Nasal cavity respiratory epithelium epithelial cell of viscerocranial mucosa (primary cell): ENCODE measurements at places on chromosomes 12 and 14. TPM values are rescaled to one million over a fixed set of nuclear protein-coding genes. Genes with fewer than 3 reads are reported as not detected.

NOC4L gene
- total RNA-seq: 8.5 and 17.5 TPM in 2 replicates

ORAI1 gene
- 16.0 and 18.5 TPM in 2 replicates for total RNA-seq

CYP46A1 gene
- 0.07 TPM in 1 of 2 replicates, not detected in the other for total RNA-seq

CMKLR1 gene
- not detected in 2 replicates for total RNA-seq

LMNTD1 gene
- 0.14 TPM in 1 of 2 replicates, not detected in the other for total RNA-seq

RNASE7 gene
- total RNA-seq: 19.9 and 33.8 TPM in 2 replicates

CHST11 gene
- 8.9 and 28.5 TPM in 2 replicates for total RNA-seq

ACSM4 gene
- total RNA-seq: not detected in 2 replicates

MIPOL1 gene
- total RNA-seq: 9.9 and 22.6 TPM in 2 replicates

TMEM121 gene
- total RNA-seq: 0.34 and 1.4 TPM in 2 replicates

SRRM4 gene
- not detected in 2 replicates for total RNA-seq

FOXG1 gene
- total RNA-seq: 0.34 and 3.7 TPM in 2 replicates

ZDHHC22 gene
- total RNA-seq: not detected in 2 replicates

IAPP gene
- total RNA-seq: not detected in 2 replicates

CLEC6A gene
- total RNA-seq: not detected in 2 replicates

ALDH1L2 gene
- 34.2 and 46.3 TPM in 2 replicates for total RNA-seq

PLEK2 gene
- 27.8 and 50.2 TPM in 2 replicates for total RNA-seq

NTS gene
- total RNA-seq: not detected in 2 replicates

PLEKHG7 gene
- total RNA-seq: 0.28 TPM in 1 of 2 replicates, not detected in the other

NINJ2 gene
- 0.36 TPM in 1 of 2 replicates, not detected in the other for total RNA-seq

DIO2 gene
- 0.07 and 0.68 TPM in 2 replicates for total RNA-seq

GPR132 gene
- under 0.01 and 0.21 TPM in 2 replicates for total RNA-seq

LTB4R2 gene
- total RNA-seq: 9.6 and 39.9 TPM in 2 replicates

RASSF8 gene
- 22.2 and 45.9 TPM in 2 replicates for total RNA-seq

FGF6 gene
- not detected in 2 replicates for total RNA-seq

KRT73 gene
- not detected in 2 replicates for total RNA-seq

SMIM41 gene
- under 0.01 TPM in 1 of 2 replicates, not detected in the other for total RNA-seq
